Heart left ventricle (tissue), 16 donors: ENCODE measurements at places on chromosomes 1 and 21. TPM values are rescaled to one million over a fixed set of nuclear protein-coding genes. Genes with fewer than 3 reads are reported as not detected.

The ZNF593OS gene
- not detected for total RNA-seq

- H3K4me3 ChIP-seq, result no peak overlapping the region
- H3K27me3 ChIP-seq, result no peaks in the 10 kb centered on the region
- H3K27ac ChIP-seq, result no peak overlapping the region
- peaks cover 26% of the 10 kb centered on the region for H3K36me3 ChIP-seq
Observed at GRCh38 chr1:163315773-163316374, 5.9 kb upstream of the NUF2 start.

The MTARC2 gene
- 25.7 TPM for total RNA-seq

DNA sequence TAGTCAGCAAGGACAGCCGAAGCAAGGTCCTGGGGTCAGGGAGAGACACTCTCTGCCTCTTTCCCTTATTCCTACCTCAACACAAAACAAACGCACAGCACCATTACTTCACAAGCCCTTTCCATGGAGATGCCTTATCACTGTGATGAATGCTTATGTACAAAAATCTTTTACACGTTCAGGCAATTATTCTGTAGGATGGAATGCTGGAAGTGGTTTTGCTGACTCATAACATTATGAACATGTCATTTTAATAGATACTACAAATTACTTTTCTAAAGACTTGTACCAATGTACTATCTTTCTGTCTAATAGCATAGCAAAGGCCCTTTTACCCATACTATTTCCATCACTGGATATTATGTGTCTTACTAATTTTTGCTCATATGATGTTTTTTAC, 98.4 kb downstream of the TTLL7 start:
- H3K36me3 ChIP-seq, result no peaks in the 10 kb centered on the region
- no peaks in the 10 kb centered on the region for H3K27me3 ChIP-seq
- H3K27ac ChIP-seq, result no peak overlapping the region
- no peak for DNase-seq
- H3K4me1 ChIP-seq, result no peaks in the 10 kb centered on the region

- no peak overlapping the region for H3K4me3 ChIP-seq
- H3K36me3 ChIP-seq, result no peaks in the 10 kb centered on the region
- H3K4me1 ChIP-seq, result peaks cover 11% of the 10 kb centered on the region
- H3K27me3 ChIP-seq, result no peaks in the 10 kb centered on the region
- DNase-seq, result no peak
Observed at GRCh38 chr1:53890522-53890941, 935 bp upstream of the YIPF1 start.

- H3K36me3 ChIP-seq, result no peaks in the 10 kb centered on the region
- no peak overlapping the region for H3K4me3 ChIP-seq
- no peak for DNase-seq
- H3K27me3 ChIP-seq, result no peaks in the 10 kb centered on the region
- H3K4me1 ChIP-seq, result no peaks in the 10 kb centered on the region
Observed at GRCh38 chr1:222781251-222781650, 33.6 kb upstream of the DISP1 start.

DNA sequence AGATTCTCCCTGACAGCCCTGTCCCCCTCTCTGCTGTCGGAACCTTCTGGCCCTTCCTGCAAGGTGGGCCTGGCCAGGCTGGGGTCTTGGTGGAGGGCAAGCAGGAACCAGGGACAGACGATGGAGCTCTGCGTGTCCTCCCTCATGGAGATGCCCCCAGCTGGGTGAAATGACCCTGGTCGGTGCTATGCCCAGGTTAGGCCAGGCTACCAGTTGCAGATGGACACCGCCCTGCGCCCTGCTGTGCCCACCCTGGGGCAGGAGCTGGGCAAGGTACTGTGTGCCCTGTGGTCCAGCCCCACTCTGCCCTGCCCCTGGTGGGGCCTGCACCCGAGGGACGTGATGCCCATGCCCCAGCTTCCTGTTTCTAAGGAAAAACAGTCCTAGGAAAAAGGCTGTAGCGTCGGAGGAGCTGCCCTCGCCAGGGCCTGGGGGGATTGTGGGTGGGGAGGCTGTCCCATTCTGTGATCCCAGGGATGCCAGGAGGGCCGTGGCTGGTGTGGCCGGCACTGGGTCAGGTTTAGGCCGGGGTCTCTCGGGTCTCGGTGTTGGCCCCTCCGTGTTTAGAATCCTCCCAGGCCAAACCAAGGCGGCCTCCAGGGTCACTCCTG, 77.6 kb downstream of the MORN1 start:
- H3K4me1 ChIP-seq, result no peaks in the 10 kb centered on the region
- H3K4me3 ChIP-seq, result peak overlapping the region; percentile 78
- H3K36me3 ChIP-seq, result peaks cover 6% of the 10 kb centered on the region
- no peak for DNase-seq

DNA sequence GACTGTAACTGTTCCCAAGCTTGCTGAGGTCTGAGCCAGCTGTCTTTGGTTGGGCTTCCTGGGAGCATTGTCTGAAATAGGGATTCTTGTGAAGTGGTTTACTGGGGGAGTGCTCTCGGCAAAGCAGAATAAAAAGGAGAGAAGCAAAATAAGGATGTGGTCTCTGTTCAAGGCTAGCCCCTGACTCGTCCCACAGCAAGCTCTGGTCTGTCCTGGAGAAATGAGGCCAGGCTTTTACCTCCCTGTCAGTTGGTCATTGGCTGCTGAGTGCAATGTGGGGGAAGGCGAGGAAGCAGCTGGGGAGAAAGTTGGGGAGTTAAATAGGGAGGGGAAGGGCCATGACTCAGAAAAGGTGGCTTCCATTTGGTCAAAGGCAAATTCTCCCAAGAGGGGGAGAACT, 303.9 kb upstream of the DUSP10 start:
- peaks cover 10% of the 10 kb centered on the region for H3K4me1 ChIP-seq
- no peak for DNase-seq
- no peaks in the 10 kb centered on the region for H3K27me3 ChIP-seq
- H3K27ac ChIP-seq, result no peak overlapping the region

- no peaks in the 10 kb centered on the region for H3K27me3 ChIP-seq
- no peak overlapping the region for H3K27ac ChIP-seq
- DNase-seq, result no peak
- H3K36me3 ChIP-seq, result no peaks in the 10 kb centered on the region
- H3K4me1 ChIP-seq, result no peaks in the 10 kb centered on the region
Observed at GRCh38 chr1:99788896-99789295, 22.5 kb upstream of the FRRS1 start.

- H3K36me3 ChIP-seq, result no peaks in the 10 kb centered on the region
- no peak overlapping the region for H3K27ac ChIP-seq
- no peaks in the 10 kb centered on the region for H3K4me1 ChIP-seq
- H3K27me3 ChIP-seq, result no peaks in the 10 kb centered on the region
- H3K4me3 ChIP-seq, result no peak overlapping the region
Observed at GRCh38 chr1:246064891-246065290, 442.2 kb downstream of the SMYD3 start.

The REN gene
- not detected for total RNA-seq

- no peak overlapping the region for H3K27ac ChIP-seq
- no peaks in the 10 kb centered on the region for H3K27me3 ChIP-seq
- no peaks in the 10 kb centered on the region for H3K36me3 ChIP-seq
- no peaks in the 10 kb centered on the region for H3K4me1 ChIP-seq
Observed at GRCh38 chr21:28387220-28387619, 605.5 kb downstream of the LTN1 start.

GRCh38 chr1:167401260-167401873, 117.0 kb downstream of the CD247 start:
- H3K27ac ChIP-seq, result no peak overlapping the region
- H3K4me3 ChIP-seq, result no peak overlapping the region

GRCh38 chr21:35359076-35359475, 310.0 kb upstream of the RUNX1 start:
- no peak for DNase-seq
- no peak overlapping the region for H3K27ac ChIP-seq
- peaks cover 17% of the 10 kb centered on the region for H3K4me1 ChIP-seq
- H3K27me3 ChIP-seq, result no peaks in the 10 kb centered on the region
- H3K4me3 ChIP-seq, result no peak overlapping the region

GRCh38 chr1:161956097-161956496, 67.6 kb downstream of the OLFML2B start:
- no peaks in the 10 kb centered on the region for H3K4me1 ChIP-seq
- peak; percentile 31 for DNase-seq

- no peaks in the 10 kb centered on the region for H3K27me3 ChIP-seq
- H3K36me3 ChIP-seq, result no peaks in the 10 kb centered on the region
- no peak overlapping the region for H3K4me3 ChIP-seq
- peak overlapping the region; percentile 16 for H3K27ac ChIP-seq
- peaks cover 3% of the 10 kb centered on the region for H3K4me1 ChIP-seq
- DNase-seq, result no peak
Observed at GRCh38 chr1:170707959-170708655, 44.2 kb downstream of the PRRX1 start.

The KLF17 gene
- not detected for total RNA-seq

The IGFN1 gene
- total RNA-seq, result not detected

GRCh38 chr1:116491700-116492357, 79.0 kb downstream of the CD58 start:
- H3K36me3 ChIP-seq, result no peaks in the 10 kb centered on the region
- no peak for DNase-seq
- no peak overlapping the region for H3K4me3 ChIP-seq
- H3K4me1 ChIP-seq, result peaks cover 6% of the 10 kb centered on the region
- H3K27me3 ChIP-seq, result no peaks in the 10 kb centered on the region
- no peak overlapping the region for H3K27ac ChIP-seq

DNA sequence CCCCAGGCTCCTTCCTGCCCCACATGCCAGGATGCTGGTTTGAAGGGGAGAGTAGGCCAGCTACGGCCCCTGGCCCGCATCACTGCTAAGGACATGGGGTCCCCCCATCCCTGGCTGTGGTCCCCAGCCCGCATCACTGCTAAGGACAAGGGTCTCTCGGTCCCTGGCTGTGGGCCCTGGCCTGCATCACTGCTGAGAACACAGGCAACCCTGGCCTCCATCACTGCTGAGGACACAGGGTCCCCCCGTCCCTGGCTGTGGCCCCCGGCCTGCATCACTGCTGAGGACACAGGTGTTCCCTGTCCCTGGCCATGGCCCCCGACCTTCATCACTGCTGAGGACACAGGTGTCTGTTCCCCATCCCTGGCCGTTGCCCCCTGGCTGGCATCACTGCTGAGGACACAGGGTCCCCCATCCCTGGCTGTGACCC, 448 bp upstream of the OBSCN start:
- peaks cover 21% of the 10 kb centered on the region for H3K4me1 ChIP-seq
- no peak for DNase-seq
- no peaks in the 10 kb centered on the region for H3K27me3 ChIP-seq
- peaks cover 7% of the 10 kb centered on the region for H3K36me3 ChIP-seq

The OR2L13 gene
- total RNA-seq, result not detected

DNA sequence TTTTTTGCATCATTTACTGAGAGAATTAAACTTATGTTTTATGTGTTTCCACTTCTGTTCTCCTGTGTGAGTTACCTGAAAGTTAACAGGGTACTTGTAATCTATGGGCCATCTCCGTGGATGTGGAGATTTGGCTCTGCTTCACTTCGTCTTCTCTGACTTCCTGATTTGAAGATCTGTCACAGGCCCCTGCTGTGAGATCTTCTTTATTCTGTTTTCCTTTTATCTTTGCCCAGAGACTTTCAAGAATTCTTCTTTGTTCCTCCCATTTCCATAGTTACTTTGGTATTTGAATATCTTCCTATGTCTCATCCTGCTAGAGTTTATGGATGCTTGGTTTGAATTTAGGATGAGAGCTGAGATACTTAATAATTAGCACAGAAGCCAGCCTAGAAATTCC, 35.4 kb upstream of the PKN2 start:
- H3K4me3 ChIP-seq, result no peak overlapping the region
- no peak for DNase-seq
- no peak overlapping the region for H3K27ac ChIP-seq
- no peaks in the 10 kb centered on the region for H3K27me3 ChIP-seq
- H3K4me1 ChIP-seq, result no peaks in the 10 kb centered on the region
- no peaks in the 10 kb centered on the region for H3K36me3 ChIP-seq

DNA sequence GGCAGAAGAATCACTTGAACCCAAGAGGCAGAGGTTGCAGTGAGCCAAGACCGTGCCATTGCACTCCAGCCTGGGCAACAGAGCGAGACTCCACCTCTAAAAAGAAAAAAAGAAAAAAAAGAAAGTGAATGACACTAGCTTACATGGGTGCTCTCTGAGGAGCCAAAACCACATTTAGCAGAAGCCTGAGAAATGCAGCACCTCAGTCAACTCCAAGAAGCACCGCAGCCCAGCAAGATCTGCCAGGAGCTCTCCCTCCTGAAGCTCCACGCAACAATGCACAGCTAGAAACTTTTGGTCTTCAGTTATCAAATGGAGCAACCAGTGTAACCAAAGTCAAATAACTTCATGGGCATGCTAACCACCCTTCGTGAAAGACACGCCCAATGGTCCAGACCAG, 229.1 kb downstream of the SETD4 start:
- H3K27ac ChIP-seq, result no peak overlapping the region
- no peaks in the 10 kb centered on the region for H3K4me1 ChIP-seq
- H3K36me3 ChIP-seq, result no peaks in the 10 kb centered on the region
- H3K4me3 ChIP-seq, result no peak overlapping the region

The TNFRSF1B gene
- 16.6 TPM for total RNA-seq
